GM13977 (cell line): ENCODE measurements at places on chromosomes 4 and X.

GRCh38 chrX:39253551-39253950 lies 452.3 kb downstream of the MID1IP1 start:
- no peak for DNase-seq

DNA sequence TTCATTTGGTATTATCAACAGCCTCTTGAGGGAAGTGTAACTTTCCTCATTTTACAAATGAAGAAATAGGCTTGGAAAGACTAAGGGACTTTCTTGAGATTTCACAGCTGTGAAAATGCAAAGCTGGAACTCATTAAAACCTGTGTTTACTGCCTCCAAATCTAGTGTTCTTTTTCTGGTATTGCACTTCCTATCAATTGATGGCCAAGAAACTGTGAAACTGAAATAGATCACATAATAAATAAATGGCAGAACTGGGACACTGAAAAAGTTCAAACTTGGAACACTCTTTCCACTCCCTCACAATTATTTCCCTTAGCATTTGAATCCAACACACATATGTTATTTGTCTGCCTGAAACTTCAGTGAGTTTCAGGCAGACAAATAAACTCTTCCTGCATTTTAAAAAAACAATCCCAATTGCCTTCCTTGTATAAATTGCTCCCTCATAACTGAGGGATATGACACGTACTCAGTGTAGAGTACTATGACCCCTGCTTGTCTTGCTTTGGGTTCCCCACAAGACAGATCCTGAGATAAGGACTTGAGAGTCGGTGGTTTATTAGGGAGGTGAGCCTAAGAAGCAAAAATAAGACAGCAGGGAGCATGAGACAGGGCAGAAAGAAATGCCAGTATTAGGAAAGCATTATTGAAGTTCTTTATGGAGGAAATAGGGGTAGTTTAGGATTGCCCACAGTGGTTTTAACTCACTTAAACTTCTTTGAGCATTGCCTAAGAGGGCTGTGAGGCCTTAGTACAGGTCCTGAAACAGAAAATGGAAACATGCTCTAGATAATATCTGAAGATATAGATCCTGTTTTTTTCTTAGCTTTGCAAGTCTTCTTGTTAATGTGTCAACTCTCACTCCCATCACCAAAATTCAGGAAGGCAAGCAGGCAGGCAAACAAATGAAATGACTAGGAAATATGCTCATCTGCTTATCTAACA lies 33.9 kb downstream of the RTL3 start:
- no peak for DNase-seq

DNA sequence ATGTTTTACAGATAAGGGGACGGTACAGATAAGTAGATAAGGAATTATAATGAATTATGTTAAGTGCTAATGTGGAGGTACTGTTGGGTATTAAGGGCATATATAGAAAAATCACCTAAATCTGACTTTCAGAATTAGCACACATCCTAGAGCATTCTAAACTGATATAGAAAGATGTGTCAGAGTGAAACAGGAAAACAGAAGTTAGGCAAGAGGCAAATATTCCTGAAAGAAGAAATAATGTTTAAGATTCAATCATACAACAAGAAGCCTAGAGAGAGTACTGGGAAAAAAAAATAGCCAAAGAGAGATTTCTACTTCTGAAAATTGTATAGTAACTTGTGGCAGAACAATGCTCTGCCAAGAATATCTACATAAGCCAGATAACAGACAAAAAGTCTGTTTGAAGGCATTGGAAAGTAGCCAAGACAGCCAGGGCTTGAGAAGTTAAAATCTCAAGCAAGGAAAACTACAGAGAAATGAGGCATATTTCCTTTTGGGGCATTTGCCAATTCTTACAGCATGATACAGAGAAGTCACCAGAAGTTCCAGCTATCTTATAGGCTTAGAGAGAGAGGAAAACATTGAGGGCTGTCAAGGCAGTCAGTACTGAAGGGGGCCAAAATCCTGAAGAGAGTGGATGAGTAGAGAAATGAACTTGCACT lies 646.0 kb downstream of the RPA4 start:
- DNase-seq, result no peak

- DNase-seq, result no peak
Observed at GRCh38 chr4:61217222-61217621, 17.1 kb downstream of the ADGRL3 start.

DNA sequence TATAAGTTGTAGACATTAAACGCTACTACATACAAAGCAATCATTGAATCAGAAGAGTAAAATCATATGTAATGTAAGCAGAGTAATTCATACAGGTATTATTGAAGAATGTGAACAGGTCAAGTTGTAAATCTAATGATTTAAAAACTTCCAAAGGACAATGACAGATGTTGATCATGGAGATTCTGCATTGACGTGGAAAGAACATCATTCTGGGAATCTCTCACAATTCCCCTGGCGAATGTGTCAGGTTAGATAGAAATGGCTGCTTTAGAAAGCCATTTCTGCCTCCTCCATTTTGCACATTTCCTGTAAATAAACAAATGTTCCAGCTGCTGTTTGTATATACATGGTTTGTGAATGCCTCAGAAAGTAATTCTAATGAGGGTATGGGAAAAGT lies 719.4 kb downstream of the ADGRL3 start:
- DNase-seq, result no peak
